ENCODE measurements at places on chromosomes 6 and 20. TPM values are rescaled to one million over a fixed set of nuclear protein-coding genes. Genes with fewer than 3 reads are reported as not detected.

The STX11 gene
- total RNA-seq, result under 0.01 TPM

The TOMM6 gene
- 362 TPM for total RNA-seq

The SRSF3 gene
- 205 TPM for total RNA-seq

The IL17A gene
- total RNA-seq, result not detected

The JPH2 gene
- total RNA-seq, result 1.4 TPM
